ENCODE measurements at places on chromosomes 16 and 17.

DNA sequence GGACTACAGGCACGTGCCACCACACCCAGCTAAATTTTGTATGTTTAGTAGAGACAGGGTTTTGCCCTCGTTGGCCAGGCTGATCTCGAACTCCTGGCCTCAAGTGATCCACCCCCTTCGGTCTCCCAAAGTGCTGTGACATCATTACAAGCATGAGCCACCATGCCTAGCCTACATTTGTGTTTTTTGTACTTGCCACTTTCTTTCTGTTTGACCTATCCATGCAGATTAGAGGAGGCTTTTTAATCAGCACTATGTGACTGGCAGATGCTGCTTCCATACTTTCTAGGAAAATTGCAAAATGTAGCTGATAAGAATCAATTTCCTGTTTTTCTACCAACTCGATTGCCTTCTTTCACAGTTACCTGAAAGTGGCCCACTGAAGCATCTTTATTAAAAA lies 57.3 kb downstream of the B9D1 start:
- DNase-seq = no peak

- DNase-seq = no peak
These were observed 23.9 kb downstream of the SRCAP start for GRCh38 chr16:30722916-30723315.

DNA sequence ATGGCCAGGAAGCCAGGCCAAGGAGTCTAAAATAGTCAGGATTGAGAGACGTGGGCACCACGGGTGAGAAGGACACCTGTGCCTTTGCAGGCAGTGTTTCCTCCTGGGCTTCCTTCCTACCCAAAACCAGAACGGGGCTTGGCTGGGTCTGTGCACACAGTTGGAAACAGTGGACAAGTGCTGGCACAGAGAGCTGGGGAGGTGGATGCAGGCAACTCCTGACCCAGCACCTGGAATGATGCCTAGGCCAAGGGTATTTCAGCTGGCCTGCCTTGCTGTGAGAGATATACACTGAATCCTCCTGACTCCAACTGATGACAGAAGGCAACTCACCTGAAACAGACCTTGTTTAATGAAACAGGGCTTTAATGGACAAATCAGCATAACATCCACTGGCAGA lies 186.2 kb downstream of the SLC39A11 start:
- DNase-seq = no peak

- no peak for DNase-seq
These were observed 18.4 kb downstream of the G6PC1 start for GRCh38 chr17:42918902-42919521.

DNA sequence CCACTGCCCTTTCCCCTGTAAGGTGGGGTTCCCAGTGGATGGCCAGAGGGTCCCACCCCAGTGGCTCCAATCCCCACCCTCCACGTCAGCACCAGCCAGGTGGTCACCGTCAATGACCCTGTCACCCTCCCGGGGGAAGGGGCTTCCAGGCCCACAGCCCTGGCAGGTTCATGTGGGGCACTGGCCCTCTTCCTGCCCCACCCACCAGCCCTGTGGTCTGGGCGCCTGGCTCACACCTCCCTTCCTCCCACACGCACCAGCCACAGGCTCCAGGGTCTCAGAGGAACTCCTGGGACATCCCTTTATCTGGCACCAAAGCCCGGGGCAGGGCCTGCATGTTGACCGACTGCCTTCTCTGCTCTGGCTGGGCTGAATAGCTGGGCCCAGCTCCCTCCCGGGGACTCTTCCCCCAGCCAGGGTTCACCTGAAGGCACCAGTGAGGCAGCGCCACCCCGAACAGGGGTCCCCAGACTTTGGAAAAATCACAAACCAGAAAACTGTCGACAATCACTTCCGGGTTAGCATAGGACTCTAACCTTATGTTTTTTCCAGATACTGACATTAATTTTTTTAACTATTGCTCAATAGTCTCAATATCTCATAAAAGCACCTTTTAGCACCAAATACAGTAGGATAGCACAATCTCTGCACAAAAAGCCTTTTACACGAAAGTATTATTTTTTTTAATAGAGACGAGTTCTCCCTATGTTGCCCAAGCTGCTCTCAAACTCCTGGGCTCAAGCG lies 21.9 kb upstream of the ZC3H18 start:
- DNase-seq = no peak

DNA sequence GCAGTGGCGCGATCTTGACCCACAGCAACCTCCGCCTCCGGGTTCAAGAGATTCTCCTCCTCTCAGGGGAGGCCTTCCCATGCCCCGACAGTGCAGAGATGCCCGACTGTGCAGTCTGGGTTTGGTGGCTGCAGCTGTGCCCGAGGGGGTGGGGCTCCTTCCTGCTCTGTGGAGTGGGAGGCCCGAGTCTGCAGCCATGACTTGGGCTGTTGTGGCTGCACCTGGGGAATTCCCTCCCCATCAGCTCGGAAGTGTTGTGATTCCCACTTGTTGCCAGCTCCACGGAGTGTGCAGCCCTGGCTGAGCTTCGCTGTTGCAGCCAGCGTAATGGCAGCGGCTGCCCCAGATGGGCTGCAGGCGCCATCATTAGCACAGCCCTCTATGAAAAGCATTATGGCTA lies 66.4 kb upstream of the SMIM36 start:
- DNase-seq = no peak

GRCh38 chr16:35748621-35749252 lies 2289.3 kb downstream of the TP53TG3F start:
- DNase-seq = no peak

- DNase-seq = no peak
These were observed 242.2 kb downstream of the ENGASE start for GRCh38 chr17:79316805-79317204.

DNA sequence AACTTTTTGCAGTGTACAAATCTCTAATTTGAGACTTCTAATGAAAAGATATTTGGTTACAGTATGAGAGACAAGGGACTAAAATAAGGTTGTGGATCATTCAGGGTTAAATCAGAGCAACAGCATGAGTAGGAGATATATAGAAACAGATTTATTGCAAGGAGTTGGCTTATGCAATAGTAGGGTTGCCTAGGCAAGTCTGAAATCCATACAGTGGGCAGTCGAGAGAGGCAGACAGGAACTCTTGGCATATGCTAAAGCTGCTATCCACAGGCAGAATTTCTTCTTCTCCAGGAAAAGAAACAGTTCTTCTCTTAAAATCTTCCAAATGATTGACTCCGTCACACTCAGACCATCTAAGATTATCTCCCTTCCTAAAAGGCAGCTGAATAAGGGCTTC lies 500.8 kb downstream of the MAF start:
- no peak for DNase-seq

- no peak for DNase-seq
These were observed 112.4 kb upstream of the NOL11 start for GRCh38 chr17:67605256-67605912.

- DNase-seq = no peak
These were observed 326.4 kb upstream of the KIF2B start for GRCh38 chr17:53496356-53496755.

DNA sequence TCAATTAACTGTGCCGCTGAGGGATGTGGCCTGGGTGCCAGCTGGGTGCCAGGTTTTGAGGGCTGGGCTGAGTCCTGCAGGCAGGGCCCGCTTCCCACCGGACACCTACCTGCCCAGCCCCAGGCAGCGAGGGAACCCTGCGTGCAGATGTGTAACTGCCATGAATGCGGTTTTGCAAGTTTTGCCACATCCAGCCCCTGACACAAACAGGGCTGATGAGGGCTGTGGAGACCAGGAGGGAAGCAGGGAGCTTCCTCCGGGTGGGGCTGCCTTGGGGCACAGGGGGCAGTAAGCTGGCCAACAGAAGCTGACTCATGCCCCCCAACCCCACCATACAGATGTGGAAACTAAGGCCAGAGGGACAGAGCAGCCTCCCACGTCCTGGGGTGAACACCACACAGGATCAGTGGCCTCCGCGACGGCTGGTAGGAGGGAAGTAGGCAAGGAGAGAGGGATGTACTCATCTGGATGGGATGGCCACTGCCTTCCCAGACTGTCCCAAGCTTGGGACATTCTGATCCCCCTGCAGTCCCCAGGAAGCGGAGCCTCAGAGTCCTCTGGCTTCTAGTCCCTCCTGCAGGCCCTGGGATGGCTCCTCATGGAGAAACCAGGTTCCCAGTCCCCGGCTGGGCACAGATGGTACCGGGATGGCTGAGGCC lies 1.6 kb downstream of the UBALD1 start:
- no peak for DNase-seq

DNA sequence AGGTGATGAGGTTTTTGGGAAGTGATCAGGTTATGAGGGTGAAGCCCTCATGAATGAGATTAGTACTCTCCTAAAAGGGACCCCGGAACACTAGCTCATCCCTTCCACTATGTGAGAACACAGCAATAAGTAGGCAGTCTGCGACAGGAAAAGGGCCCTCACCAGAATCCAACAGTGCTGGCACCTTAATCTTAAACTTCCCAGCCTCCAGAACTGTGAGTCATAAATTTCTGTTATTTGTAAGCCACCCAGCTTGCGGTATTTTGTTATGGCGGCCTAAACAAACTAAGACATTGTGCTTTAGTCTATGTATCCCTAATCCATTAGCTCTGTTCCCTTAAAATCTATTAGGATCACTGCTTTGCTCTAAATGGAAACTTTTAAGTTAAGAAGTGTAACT lies 8.5 kb downstream of the SLFN12 start:
- no peak for DNase-seq

GRCh38 chr17:54608634-54609155 lies 292.0 kb upstream of the TOM1L1 start:
- DNase-seq = no peak

DNA sequence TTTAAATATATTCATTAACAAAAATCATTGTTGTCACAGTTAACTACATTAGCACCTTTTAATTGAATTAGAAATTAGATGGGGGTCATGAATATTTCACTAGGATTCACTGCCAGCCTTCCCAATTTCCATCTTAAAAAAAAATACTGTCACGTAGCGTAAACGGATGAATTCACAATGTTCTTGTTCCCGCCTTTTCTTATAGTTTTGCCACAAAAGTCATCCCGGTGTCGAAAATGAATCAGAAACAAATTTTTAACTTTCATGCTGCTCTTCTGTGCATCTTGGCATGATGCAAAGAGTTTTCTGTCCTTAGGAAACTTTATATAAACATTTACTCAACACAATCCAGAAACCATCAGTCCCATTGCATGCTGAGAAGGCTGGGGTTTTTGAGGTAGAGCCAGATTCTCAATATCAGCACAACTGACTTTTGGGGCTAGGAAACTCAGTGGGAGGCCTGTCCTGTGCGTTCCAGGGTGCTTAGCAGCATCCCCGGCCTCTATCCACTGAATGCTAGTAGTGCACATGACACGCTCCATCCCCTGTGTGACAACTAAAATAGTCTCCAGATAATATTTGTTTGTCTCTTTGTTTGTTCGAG lies 252.9 kb upstream of the XYLT1 start:
- DNase-seq = no peak

DNA sequence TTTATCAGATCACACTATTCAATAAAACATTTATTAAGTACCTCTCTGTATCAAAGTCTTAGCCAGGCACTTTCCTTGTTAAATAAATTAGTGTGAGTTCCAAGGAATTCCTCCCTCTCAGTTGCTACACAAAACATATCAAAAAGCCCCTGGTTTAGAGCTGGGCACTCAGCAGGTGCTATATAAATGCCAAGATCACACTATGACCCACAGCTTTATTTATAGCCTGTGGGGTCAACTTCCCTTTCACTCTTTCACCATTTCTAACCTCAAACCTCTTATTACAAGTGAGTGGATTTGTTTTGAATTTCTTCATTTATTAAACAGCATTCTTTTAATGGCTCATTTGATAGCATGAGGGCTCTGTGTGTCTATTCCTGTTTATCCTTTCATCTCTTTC lies 112.6 kb upstream of the MPHOSPH6 start:
- DNase-seq = no peak

DNA sequence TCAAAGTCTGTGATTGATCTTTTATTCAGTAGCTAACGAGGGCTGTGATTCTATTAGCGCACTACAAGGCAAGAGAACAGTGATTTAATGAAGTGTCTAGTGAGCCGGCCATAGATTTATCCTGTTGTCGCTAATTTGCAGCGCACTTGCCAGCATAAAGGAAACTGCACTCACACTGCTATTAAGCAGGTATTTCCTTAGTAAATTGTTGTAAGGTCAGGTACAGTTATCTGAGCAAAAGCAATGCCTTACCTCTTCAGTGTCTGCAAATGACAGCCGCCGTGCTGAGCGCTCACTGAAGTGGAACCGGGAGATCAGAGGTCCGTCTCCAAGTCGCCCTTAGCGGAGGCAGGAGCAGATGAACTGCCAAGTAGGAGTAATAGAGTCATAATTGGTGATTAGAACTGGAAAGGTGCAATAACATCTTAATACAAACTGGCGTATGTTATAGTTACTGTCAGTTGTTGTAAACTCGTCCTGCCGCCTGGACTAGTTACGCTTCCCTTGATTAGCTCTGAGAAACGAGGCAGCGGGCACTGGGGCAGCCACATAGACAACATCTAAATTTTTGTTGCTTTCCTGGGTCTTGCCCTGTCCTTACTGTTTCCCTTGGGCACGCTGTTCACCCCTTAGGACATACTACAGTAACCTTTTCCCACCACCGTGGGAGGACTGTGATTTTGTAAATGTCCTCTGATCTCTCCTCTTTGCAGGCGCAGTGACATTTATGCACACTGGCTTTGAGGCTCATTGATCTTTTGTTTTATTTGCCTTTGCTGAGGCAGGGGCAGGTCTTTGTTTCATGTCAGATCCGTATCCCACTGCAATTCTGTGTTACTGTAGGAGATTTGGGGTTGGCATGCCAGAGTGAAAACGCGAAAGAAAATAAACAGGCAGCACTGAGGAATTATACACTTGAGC lies 363.1 kb downstream of the WWOX start:
- DNase-seq = no peak

DNA sequence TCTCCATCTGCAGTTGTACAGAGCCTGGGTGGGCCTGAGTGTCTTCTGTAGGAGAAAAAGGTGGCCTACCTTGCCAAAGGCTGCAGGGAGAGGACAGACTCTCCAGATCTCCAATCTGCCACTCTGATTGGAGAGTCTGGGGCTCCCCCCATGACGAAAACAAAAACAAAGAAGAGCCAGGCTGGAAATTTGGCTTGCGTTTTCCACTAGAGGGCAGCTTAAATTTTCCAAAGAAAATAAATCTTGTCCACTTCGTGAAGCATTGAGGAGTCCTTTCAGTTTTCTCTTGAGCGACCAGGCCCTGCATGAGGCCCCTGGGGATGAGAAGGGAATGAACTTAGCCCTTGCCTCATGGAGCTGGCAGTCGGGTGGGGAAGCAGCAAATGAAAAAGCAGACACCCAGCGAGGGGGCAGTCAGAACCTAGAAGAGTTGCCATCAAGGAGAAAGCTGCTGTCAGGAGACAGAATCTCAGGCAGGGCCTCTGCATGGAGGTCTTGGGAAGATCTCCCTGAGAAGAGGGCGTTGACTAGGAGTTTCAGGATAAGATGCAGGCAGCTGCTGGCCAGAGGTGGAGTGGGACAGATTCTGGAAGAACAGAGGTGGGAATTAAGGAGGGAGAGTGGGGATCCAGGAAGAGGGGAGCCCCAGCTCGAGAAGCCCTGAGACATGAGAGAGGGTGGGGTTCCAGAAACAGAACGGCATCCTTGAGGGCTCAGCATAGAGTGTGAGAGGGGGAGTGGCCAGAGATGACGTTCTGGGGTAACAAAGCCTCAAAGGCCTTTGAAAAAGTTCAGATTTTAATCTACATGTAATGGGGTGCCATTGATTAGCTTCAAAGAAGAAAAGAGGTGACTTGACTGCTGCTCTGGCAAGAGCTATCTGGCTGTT lies 8.4 kb upstream of the SHCBP1 start:
- DNase-seq = no peak

- DNase-seq = no peak
These were observed 391.0 kb downstream of the WWOX start for GRCh38 chr16:78490431-78490830.

GRCh38 chr17:61333136-61333535 lies 66.5 kb upstream of the TBX2 start:
- no peak for DNase-seq

Data from hippocampal formation (tissue), 2 donors.